ENCODE measurements at places on chromosomes 7 and 10. TPM values are rescaled to one million over a fixed set of nuclear protein-coding genes. Genes with fewer than 3 reads are reported as not detected.

DNA sequence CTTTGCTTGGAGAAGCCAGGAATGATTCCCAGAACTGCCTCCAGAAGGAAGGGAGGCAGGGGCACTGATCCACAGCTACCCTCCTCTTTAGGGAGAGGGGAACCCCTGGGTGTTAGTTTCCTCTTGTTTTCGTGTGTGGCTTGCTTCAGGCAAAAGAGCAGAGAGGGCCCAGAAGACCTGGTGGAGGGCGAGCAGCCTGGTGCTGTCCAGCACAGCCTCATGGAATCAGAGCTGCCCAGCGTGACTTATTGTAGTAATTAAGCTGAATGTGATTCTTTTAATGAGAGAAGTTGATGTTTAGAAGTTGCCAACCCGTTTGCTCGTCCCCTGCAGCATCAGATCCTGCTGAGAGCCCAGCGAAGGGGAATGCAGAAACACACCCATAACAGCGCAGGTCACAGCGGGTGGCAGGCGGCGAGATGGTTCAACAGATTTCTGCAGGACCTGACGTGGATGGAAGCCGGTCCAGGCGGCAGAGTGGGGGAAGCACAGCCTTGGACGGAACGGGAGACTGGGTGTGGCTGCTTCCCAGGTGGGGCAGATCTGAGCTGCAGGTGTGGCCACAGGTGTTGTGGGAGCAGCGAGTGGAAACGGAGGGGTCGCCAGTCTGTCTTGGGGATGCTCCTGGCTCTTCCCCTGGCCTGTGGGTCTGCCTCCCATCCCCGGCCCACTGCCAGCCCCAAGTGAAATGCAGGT is 53.7 kb upstream of the SHH start:
- no peak for DNase-seq

The AKR1E2 gene
- total RNA-seq = 10.0 TPM

DNA sequence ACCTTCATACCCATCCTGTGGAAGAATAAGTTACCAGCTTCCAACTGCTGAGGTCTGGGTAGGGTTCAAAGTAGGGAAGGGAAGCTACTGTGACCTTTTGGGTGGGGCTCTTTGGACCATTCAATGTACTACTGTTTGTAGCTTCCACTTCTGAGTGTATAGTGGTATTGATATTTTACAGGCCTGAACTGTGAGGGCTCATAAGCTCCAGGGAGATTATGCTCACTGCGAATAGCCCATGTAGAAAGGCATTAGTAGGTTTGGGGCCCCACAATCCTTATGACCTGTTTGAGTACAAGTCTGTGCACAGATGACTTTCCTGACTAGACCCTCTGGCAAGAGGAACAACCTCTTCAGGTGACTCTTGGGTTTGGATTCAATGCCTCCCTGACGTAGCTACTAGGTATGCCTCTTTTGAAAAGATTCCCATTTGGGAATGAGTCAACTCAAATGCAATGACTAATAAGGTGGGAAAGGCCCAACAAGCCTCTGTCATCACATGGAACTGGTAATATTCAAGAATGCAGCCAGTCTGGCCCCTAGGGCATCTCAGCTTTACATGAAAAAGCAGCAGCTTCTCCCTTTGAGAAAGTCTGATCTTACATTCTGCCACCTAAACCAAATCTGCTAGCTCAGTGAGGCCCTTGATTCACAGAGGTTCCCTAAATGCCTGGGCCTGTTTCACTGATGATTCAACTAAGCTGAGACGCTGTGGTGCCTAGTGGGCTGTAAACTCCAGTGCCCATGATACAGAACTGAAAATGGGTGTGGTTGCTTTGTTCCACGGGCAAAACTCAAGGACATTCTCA is 79.8 kb downstream of the ABI1 start:
- DNase-seq = no peak

The NPSR1 gene
- total RNA-seq = not detected

DNA sequence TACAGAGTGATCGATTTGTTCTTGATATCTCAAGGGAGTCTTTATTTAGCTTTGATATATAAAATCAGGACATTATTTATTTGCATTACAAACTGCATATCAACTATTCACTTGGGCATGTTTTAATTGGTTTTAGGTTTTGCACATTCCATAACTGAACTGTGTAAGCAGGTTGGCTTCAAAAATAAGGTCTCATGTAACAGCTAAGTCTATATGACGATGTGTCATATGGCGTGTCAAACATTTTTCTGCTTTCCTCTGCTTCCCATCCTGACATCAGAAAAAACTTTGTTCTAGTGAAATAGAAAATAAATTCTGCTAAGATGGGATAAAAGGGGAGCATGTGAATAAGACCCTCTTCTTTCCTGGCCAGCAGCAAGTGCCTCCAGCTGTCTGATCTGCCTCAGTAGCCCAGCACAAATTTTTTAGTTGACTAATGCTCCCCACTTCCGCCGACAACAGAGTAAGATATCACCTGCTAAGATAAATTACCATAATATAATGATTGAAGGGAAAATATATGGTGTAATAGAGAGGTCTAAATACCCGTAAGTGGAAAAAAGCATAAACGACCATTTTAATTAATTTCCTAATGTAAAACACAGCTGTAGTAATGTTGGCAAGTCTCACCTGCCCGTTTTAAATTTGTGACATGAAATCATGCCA is 180.5 kb downstream of the TAX1BP1 start:
- DNase-seq = no peak

GRCh38 chr7:19145434-19146115 is 354 bp upstream of the FERD3L start:
- no peak for DNase-seq

GRCh38 chr10:130179640-130180039 is 43.4 kb downstream of the GLRX3 start:
- DNase-seq = no peak

- DNase-seq = peak; percentile 86
Observed at GRCh38 chr7:32427769-32428291, 62.4 kb downstream of the LSM5 start.

GRCh38 chr10:79034271-79034876 is 34.4 kb upstream of the ZMIZ1 start:
- no peak for DNase-seq

- no peak for DNase-seq
Observed at GRCh38 chr7:143519411-143520131, 41.9 kb downstream of the TAS2R41 start.

DNA sequence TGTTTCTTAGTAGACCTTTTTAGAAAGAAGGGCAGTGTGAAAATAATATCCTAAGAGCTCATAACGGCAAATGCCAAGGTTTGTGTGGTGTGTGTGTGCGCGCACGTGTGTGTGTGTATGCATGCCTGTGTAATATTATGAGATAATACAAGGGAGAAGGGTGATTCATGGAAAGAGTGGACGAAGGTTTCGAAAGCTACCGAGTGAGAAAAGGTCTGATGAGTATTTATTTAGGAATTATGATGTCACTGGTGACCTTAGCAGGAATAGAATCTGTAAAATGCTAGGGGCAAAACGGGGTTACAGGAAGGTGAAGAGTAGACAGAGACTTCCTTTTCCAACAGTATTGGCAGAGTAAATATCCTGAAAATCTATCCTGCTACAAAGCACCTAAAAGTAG is 107.3 kb downstream of the AHR start:
- DNase-seq = no peak

Data from upper lobe of right lung (tissue), 1 donor.